Stimulated activated CD4-positive, alpha-beta T cell treated with anti-CD3 and anti-CD28 coated beads, TNF-alpha, amount 100 ng/mL, for 4 hours (primary cell): ENCODE measurements at places on chromosomes 4 and X.

DNA sequence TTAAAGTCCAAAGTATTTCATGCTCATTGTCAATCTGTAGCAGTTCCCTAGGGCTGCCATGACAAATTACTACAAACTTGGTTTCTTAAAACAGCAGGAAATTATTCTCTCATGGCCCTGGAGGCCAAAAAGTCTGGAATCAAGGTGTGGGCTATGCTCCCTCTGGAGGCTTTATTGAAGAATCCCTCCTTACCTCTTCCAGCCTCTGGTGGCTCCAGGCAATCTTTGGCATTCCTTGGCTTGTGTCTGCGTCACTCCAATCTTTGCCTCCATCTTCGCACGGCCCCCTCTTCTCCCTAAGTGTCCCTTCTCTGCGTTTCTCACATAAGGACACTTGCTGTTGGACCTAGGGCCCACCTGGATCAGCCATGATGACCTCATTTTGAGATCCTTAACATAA is 170.4 kb downstream of the SMIM20 start:
- no peak for DNase-seq

GRCh38 chr4:16119981-16120380 is 36.2 kb upstream of the PROM1 start:
- DNase-seq: no peak

- DNase-seq: no peak
Observed at GRCh38 chrX:110265661-110266060, 52.2 kb downstream of the AMMECR1 start.

DNA sequence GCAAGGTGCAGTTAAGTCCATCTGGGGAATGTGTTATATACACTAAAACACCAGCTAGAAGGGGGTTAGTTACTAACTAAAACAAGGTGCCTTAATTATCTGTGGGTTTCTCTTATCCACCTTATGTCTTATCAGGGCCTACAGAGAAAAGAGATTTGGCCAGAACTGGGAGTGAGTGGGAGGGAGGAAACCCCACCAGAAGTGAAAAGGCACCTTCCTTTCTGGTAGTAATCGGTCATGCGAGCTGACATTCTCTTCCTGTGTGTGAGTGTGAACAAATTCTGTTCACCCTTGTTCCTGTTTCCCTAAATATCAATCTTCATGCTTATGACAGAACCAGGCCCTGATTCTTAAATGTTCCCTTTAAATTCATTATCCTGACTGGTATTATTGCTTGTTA is 43.5 kb downstream of the SRPX2 start:
- no peak for DNase-seq

DNA sequence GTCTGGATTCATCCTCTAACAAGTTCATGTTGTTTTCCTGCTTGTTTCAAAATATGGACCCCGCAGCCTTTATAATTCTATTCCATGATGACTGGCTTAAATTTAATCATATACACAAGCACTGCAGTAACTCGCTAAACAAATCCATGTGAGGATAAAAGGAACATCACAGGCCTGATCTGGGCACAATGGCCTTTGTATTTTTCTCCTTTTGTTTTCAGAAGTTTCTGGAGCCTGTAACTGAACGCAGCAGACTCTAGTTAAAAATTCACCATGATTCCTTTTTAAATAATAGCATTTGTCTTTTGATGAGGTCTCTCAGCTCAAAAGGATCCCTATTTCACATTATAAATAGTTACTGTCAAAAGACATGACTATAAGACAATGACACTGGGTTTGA is 30.2 kb upstream of the TMEM184C start:
- no peak for DNase-seq

GRCh38 chr4:53371843-53372521 is 5.5 kb upstream of the FIP1L1 start:
- DNase-seq: no peak

- DNase-seq: peak; percentile 51
Observed at GRCh38 chrX:150575419-150575814, 7.0 kb downstream of the MTM1 start.

GRCh38 chr4:15003891-15004738 is 1.8 kb downstream of the CPEB2 start:
- DNase-seq: peak; percentile 52
